ENCODE measurements at places on chromosomes 12 and 14.

DNA sequence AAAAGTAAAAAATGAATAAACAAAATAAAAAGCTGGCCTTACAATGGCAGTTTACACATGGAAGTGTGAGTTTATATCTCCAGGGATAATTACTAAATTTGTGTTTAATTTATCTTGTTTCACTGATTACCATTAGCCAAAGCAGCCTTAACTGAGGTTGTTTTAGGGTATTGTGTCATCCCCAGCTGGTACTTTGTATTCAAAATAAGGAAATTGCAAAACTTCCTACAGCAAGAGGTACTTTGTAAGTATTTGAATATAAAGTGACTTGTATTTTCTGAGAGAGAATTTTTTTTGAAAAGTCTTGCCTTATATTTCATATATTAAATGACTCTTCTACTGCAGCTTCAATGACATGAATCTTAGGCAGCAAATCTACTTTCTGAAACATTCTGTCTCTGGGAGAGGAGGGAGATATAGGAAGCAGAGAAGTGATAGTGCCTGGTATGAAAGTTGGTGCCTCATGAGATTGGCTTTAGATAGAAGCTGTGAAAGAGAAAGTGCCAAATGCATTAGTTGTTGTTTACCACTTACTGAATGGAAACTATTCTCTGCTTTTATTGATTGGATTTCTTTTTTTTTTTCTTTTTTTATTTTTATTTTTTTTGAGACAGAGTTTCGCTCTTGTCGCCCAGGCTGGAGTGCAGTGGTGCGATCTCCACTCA is 6.7 kb downstream of the FNTB start:
- no peak for DNase-seq

- DNase-seq: no peak
Measured at GRCh38 chr12:57446292-57446960, 8.7 kb upstream of the INHBE start.

DNA sequence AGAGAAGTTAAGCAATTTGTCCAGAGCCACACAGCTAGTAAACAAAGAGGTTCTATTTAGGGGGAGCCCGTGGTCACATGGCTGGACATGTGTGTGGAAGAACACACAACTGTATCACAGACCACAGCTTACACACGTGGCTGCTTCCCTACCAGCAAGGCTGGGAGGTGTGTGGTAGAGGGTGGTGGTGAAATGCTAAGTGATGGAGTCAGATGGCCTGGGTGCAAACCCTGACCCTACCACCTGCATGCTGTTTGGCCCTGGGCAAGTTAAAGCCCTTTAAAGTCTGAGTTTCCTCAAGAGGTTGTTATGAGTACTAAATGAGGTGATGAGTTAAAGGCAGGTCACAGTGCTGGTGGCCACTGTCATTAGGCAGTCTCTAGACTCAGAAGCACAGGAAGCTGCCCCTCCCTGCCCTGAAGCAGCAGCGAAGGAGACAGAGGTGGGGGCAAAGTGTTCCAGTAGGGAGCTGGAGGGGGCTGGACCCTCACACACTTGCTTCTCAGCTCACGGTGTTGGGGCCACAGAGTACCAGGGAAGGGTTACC is 64.2 kb downstream of the ERH start:
- DNase-seq: no peak

GRCh38 chr14:34081576-34082136 is 130.8 kb upstream of the EGLN3 start:
- DNase-seq: peak; percentile 45

GRCh38 chr14:20179218-20179617 is 11.5 kb upstream of the OR11G2 start:
- DNase-seq: no peak

- DNase-seq: no peak
Measured at GRCh38 chr14:100222224-100223093, 16.5 kb upstream of the YY1 start.
